ENCODE measurements at places on chromosomes 13 and 19.
A peak's percentile ranks its signal among the peaks of the same experiment; 100 is the strongest.

DNA sequence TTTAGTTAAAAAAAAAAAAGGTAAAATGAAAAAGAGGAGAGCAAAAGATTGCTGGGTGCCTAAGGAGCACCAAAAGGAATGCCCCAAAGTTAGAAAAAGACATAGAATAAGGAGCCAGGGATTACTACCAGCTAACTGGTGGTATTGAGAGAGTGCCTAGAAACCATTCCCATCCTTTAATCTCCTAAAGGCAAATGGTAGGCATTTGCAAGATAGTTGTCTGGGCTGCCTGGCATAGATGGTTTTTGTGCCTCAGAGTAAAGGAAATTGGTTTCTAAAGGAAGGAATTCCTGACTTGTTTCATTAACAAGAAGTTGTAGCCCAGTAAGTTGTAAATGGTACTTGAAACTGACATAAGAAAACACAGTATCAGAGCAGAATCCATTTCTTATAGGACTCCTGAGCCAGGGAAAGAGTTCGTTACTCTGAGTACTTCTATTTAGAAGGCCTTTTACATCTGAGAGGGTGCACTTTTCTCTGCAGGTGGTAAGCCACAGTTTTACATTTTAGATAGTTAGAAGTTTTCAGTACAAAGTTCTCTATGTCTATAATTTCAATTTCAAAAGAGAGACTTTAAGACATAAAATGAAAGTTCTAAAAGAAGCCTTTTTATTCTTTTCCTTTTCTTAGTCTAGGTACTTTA lies 92.6 kb downstream of the OLFM4 start:
- DNase-seq = no peak

- DNase-seq = peak; percentile 50
Observed at GRCh38 chr19:47786566-47786965, 8.1 kb downstream of the SELENOW start.

- peak; percentile 22 for DNase-seq
Observed at GRCh38 chr13:35630551-35631275, 154.2 kb upstream of the MAB21L1 start.

GRCh38 chr19:3809881-3810707 lies 23.9 kb upstream of the MATK start:
- no peak for DNase-seq

DNA sequence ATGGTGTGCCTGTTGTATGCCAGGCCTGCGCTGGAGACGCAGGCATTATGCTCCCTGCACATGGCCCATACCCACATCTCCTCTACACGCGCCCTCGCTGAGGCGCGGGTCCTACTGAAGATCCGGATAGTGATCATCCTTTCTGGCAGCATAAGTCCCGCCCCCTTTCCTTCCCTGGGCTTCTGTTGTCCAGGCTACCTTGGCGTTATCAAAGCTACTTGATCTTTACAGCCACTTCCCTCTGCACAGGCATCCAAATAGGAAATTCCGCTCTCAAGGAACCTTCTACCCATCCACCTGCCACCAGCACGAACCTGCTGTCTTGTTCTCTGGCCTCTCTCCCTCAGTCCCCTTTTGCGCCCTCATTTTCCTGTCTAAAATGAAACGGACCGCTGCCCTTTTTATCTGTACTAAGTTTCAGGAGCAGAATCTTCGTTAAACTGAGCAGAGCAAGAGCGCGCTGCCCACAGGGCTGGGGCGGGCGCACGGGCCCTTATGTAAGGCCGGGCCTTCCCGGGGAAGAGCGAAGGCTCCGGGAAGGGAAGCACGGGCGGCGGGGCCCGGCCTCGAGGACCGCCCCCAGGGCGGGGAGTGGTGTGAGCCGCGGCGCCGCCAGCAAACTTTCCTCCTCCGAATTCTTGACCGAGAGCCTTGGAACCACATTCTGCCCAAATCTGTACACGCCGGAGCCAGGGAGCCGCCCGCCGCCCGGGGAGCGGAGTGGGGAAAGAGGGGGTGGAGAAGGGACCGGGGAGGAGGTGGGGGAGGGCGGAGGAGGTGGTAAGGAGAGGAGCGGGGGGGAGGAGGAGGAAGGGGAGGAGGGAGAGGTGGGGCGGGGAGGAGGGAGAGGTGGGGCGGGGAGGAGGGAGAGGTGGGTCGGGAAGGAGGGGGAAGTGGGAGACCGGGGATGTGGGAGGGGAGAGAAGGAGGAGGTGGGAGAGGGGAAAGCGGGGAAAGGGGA lies 920 bp upstream of the UBE2L5 start:
- DNase-seq = peak; percentile 93

- DNase-seq = no peak
Observed at GRCh38 chr13:113196970-113197737, 11.3 kb downstream of the PCID2 start.

DNA sequence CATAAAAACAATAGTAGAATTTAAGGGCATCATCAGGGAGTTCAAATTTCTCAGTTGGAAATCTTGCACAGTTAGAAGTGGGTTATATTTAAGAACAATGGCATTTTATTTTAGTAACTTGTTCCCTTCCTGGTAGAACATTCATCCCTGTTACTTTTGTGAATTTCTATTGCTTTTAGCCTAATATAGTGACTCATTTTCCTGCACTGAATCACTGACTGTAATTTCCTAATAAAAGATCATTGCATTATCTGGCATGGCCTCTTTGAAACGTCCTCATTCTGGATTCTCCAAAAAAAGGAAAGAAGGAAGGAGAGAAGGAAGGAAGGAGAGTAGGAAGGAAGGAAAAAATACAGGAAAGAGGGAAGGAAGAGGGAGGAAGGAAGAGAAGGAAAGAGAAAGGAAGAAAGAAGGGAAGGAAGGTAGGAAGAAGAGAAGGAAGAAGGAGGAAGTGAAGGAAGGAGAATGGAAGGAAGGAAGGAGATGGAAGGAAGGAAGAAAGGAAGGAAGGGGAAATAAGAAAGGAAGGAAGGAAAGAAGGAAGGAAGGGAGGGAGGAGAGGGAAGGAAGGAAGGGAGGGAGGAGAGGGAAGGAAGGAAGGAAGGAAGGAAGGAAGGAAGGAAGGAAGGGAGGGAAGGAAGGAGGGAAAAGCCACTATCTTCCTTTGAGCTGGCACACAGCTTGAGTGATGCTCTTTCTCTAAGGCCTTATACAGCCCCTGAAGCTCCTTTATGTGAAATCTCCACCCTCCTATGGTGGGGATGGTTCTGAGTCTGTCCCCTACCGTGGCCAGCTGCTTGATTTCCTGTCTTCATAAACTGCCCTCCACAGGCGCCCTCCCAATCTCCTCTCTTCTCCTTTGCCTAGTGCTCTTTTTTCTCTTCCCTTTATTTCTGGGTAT lies 29.8 kb upstream of the TM9SF2 start:
- DNase-seq = no peak

DNA sequence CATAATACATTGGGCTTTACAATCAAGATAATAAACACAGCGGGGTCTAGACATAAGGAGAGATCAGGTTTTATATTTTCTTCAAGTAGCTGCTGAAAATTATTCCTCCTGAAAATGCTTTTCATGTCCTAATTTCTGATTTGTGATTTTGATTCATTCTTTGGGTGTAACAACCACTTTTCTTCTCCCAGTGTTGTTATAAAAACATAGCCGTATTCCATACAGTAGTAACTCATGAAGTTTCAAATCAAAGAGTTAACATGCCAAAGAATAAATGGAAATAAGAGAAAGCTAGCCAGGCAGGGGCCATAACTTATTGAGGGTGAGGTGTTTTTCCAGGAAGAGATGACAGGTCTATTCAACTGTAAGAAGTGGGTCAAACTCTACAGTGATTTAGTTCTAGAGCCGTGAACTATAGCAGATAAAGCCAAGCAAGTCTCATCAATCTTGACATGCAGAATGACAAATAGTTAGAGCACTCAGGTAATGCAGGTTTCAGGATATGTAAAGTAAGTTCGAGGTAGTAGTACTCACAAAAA lies 934.4 kb upstream of the SLITRK1 start:
- DNase-seq = no peak

- no peak for DNase-seq
Observed at GRCh38 chr13:49594576-49594975, 9.2 kb upstream of the RCBTB1 start.

- DNase-seq = no peak
Observed at GRCh38 chr19:15479391-15480345, at the start of gene PGLYRP2. Gene PGLYRP2 (minus strand): TSS chr19:15479501. CDS start chr19:15479371, 130 bp downstream.

DNA sequence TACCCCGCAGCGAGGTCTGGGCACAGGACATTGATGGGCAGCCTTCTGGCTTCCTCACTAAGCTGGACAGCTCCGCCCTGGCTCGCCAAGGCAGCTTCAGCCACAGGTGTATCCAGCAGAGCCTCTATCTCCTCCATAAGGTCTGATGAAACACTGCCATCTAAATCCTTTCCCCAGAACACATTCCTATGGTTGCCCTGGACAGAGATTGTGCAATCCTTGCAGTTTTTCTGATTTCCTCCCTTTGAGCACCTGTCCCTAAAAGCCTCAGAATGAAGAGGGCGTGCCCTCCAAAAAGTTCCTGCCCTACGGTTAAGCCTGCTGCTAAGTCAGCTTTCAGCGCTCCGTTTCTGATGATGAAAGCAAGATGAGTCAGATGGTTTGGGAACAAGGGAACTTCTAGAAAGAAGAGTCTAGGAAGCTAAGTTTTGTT lies 21.0 kb downstream of the CLEC4M start:
- no peak for DNase-seq

DNA sequence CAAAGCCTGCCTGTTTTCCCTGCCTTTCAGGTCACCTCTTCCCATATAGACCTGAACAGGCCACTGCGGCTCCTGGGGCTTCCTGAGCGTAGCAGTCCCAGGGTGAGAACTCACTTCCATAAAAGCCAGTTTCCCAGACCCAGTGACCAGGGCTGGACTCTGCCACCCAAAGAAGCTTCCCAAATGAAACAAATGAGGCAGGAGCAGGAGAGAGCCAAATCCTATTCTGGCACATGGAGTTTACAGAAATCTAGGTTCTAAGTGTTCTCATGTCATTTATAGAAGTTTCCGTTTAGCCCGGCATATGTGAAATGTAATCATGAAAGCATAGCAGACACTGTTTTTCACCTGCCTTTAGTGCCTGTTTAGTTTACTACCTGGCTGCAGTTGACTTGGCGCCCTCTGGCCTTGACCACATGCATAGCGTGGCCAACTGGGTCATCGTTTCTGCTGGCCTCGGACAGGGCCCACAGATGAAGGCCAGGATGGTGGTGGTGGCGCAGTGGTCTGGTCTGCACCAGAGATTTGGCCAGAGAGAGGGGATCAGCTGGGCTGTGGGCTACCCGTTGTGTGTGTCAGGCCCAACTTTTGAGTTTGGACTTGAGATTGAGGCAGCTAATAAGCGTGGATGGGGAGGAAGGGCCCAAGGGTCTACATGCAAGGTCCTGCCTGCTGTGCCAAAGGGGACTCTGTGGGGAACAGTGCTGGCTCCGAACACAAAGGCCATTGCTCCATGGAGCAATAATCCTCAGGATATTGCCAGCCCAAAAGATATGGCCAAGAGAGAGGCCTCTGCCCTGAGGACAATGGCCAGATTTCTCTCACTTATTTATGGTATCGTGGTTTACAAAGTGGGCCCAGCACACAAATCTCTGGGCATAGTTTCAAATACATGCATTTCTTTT lies 43.3 kb downstream of the NFIX start:
- DNase-seq = no peak

GRCh38 chr19:2627319-2627829 lies 75.1 kb downstream of the GNG7 start:
- DNase-seq = no peak

GRCh38 chr19:43901395-43902390 lies 33.4 kb downstream of the ZNF45 start:
- peak; percentile 88 for DNase-seq

DNA sequence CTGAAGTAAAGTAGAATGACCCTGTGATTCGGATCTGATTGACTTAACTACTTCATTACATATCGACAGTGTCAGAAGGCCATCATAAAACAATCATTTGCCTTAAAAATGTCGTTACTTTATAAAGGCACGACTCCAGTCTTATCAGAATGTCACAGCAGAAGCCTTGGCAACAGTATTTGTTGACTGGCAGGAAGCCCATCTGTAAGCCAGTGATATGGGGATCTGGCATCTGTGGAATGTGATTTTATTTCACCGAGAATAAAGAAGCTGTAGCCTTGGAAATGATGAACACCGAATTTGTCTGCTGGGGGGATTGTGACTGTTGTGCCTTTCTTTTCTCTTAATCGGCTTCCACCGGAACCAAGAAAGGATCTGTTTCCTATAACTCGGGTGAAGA lies 362.5 kb downstream of the TDRD3 start:
- DNase-seq = no peak

DNA sequence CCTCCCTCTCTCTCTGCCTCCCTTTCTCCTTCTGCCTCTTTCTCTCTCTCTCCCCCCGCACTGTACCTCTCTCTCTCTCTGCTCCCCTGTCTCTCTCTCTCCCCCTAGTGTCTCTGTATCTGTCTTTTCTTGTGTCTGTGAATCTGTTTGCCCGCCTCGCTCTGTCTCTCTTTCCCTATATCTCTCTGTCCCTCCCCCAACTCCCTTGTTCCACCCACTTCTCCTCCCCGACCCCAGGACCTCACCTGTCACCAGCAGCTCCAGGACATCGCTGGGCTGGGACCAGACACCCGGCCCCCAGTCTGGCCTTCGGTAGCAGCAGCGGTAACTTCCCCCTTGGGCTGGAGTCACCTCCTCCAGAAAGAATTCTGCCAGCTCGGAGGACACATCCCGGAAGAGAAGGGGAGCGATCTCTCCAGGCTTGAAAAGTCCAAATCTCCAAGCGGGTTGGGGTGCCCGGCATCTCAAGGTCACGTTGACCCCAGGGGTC lies 3.9 kb downstream of the OSCAR start:
- no peak for DNase-seq

DNA sequence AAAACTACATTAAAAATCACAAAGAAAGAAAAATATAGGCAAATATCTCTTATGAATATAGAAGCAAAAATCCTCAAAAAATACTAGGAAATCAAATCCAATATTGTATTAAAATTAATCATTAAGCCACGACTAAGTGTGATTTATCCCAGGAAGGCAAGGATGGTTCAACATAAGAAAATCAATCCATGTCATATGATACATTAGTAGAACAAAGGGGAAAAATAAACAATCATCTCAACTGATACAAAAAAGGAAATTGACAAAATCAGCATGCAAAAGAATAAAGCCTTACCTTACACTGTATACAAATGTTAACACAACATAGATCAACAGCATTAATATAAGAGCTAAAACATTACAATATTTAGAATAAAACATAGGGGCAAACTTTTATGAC lies 933.3 kb downstream of the PCDH9 start:
- no peak for DNase-seq

- DNase-seq = no peak
Observed at GRCh38 chr13:94667190-94667589, 45.2 kb downstream of the SOX21 start.

GRCh38 chr13:73984201-73984600 lies 150.0 kb downstream of the KLF12 start:
- DNase-seq = no peak

DNA sequence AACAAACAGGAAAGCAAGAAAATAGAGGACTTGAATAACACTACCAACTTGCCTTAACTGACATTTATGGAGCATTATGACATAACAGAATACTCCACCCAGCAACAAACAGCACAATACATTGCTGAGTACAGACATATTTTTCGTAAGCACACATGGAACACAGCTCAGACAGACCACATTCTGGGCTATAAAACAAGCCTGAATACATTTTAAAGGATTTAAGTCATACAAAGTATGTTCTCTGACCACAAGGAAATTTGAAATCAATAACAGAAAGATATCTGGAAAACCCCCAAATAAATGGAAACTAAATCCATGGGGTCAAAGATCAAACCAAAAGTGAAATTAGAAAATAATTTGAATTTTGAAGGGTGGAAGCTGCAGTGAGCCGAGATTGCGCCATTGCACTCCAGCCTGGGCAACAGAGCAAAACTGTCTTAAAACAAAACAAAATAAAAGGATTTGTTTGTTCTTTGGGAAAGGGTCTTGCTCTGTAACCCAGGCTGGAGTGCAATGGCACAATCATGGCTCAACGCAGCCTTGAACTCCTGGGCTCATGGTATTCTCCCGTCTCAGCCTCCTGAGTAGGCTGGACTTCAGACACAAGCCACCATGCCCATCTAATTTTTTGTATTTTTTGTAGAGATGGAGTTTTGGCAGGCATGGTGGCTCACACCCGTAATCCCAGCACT lies 5.6 kb downstream of the ZDHHC20 start:
- DNase-seq = no peak
